CD4-positive, alpha-beta T cell (primary cell): ENCODE measurements at places on chromosomes 3 and 15.

DNA sequence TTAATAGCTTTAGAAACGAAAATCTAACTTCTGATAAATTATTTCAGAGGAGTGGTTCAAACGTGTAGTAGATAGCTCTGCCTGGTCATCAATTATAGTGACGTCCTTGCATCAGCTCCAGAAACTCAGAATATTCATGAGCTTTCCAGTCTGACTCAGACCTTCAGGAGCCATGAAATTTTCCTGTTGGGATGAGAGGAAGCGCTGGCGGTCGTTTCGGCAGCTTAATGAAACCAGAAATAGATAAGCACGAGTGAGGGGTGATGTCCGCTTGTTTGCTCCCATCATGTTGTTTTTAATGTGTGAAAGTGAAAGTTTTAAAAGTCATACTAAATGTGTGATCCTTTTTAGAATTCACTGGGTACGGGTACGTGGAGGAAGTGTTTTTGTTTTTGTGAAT lies 141.1 kb downstream of the PGPEP1L start:
- no peak for DNase-seq

DNA sequence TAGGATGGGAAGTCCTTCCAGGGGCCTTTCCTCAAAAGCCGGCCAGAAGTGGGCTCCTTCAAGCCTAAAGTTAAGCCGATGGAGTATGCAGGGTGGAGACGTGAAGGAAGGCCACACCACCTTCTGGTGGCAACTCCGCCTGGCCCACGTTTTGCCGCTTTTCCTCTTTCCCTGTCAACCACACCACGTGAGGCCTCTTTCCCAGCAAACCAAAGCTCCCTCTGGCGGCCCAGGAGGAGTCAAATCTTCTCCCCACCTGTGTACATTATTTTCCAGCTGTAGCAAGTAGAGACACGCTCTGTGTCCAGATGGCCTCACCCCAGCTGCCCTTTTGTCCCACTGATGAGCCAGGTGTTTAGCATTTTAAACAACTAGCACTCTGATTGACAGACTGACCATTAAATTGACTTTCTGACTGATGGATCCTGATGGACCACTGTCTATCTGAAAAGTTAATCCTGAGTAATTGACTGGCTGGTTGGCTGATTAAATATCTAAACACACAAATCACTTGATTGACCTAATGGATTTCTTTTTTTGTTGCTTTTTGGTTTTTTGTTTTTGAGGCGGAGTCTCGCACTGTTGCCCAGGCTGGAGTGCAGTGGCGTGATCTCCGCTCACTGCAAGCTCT lies 59.6 kb upstream of the ZBTB38 start:
- DNase-seq, result no peak

- DNase-seq, result no peak
Observed at GRCh38 chr3:129608087-129608935, 1.8 kb upstream of the PLXND1 start.

DNA sequence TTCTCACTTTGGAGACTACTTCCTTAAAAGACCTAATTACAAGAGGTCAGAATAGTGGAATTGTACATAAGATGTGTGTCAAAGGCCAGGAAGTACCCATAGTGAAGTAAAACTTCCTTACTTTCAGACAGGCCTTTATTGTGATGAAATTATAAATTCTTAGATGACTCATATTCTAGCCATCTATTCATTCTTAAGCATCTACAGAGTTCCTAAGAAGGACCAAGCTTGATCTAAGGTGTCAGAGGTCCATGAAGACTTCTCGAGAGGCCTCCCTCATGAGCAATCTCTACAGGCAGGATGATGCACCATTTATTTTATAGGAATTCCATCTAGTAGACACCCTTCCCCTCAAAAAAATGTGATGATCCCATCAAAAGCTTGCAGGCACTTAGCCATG lies 493.3 kb downstream of the MAGI1 start:
- no peak for DNase-seq

DNA sequence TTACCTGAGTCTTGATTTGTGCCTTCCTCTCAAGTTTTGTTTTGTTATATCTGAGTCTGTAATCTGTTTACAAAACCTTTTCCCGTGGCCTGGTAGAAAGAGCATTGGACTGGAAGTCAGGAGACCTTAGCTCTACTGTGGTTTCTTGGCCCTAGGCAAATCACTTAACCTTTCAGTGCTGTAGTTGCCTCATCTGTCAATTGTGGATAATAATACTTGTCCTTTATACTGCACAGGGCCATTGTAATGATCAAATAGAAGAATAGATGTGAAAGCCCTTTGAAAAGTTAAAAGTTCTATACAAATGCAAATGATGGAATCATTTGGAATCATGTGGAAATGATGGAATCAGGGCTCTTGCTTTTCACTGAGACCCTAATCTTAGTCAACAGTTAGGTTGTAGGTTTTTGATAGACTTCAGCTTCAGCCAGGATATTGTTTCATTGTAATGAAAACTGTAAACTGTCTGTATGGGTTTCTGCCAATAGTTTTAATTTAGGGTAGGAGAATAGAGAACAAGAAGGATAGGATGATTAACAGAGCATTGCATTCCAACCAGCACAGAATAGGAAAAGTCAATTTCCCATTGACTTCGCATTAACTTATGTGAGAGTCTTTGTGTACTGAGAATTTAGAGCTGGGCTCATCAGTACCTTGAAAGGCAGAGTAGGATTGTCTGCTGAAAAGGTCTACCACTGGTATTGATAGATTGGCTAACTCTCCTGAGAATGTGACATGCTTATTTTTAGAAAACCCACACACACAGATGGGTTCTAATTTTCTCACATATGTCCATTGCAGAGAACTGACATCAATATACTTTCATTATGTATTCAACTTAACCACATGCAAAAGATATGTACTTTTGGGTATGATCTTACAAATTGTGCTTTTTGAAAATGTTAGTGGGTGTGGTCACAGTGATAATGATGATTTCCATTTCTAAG lies 21.8 kb downstream of the MAP2K5 start:
- DNase-seq, result no peak

- DNase-seq, result no peak
Observed at GRCh38 chr3:175651716-175652115, 792.6 kb downstream of the NAALADL2 start.

- DNase-seq, result no peak
Observed at GRCh38 chr15:54282228-54282836, 304.1 kb downstream of the UNC13C start.

- no peak for DNase-seq
Observed at GRCh38 chr3:84140631-84141030, 818.2 kb upstream of the CADM2 start.

DNA sequence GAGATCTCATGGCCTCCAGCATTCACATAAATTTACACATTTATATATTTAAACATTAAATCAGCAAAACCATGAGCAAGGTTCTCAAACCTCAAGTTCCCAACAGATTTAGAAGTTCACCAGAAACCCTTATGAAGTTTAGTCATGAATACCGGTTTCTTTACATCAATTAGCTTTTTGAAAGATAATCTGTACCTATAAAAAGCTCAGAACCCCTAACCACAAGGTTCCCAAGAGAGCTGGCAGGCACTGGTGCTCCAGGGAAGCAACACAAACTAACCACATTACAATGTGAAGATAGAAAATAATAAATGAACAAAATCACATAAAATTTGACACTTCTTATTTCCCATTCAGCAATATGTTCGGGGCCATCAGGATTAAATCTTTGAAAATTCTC lies 150.9 kb downstream of the FBN1 start:
- no peak for DNase-seq
